ENCODE measurements at places on chromosomes 1 and 21.

DNA sequence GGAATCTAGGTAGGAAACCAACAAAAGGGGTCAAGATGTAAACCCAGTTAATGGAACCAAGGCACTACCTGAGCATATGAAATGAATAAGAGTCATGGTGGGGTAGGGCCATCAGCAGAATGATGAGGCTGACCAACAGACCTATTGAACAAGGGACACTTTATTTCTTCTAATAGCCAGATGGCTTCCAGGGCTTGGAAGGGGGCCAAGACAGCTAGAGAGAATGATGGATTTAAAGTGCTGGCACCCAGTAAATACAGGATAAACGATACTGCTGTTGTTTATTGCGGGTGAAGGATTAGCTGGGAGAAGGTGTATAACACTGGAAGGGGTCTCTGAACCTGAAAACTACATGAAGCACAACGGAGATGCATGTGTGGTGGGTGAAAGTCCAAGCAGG lies 15.6 kb downstream of the DDAH1 start:
- DNase-seq: peak; percentile 64

GRCh38 chr1:153773096-153773921 lies 1.9 kb upstream of the SLC27A3 start:
- no peak for DNase-seq

- no peak for DNase-seq
Measured at GRCh38 chr1:203520315-203520714, 26.4 kb downstream of the OPTC start.

DNA sequence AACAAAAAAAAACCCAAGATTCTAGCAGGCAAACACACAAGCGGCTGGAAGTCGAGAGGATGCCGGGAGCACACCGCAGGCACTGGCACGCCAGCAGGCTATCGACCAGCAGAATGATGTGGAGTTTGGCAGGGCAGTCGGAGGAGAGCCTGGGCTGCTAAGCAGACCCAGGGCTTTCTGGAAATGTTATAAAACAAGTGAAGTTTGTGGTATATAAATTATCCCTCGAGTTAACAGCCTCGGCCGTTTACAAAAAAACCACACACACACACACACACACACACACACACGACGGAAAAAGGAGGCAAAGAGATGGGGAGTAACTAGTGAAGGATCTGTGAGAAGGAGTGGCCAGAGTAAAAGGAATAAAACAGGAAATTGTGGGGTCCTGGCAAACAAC lies 87.2 kb upstream of the IVNS1ABP start:
- DNase-seq: no peak

DNA sequence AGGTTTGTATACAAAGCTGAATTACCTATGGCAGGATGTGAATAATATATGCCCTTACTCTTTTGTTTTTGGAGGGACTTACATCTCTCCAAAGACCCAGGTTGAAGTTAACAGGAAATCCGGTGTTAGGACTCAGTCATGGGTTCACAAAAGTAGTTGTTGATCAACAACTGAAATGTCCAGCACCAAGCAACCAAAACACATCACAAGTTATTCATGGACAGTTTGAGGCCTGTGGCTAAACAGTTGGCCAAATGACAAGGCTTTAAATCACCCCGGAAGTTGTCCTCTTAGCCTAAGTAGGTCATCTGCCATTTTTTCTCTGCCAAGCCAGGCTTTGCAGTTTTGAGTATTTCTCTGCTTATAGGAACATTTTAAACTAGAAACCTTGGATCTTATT lies 89.9 kb downstream of the CD247 start:
- no peak for DNase-seq

GRCh38 chr1:233333086-233333485 lies 5.6 kb downstream of the MAP3K21 start:
- no peak for DNase-seq

- no peak for DNase-seq
Measured at GRCh38 chr1:150620919-150621318, 8.5 kb downstream of the ENSA start.

- no peak for DNase-seq
Measured at GRCh38 chr21:44547656-44548331, 3.5 kb downstream of the KRTAP10-2 start.

GRCh38 chr21:28272272-28272992 lies 720.2 kb downstream of the LTN1 start:
- no peak for DNase-seq

DNA sequence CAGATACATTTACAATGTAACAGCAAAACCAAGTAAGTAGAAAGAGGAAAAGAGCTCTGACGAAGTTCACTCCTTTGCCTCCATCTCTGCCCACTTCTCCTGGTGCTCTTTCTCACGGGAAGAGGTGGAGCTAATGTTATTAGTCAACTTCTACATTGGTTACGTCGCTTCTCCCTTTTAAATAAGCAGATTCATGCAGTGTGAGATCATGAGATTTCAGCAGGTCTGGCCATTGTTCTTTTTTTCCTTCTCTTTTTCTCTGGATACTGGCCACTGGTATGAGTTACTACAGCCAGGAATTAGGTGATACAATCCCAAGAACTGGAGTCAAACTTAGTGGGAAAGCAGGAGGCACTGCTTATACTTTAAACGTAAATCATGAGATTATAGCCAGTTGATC lies 207.1 kb downstream of the AKT3 start:
- DNase-seq: no peak

DNA sequence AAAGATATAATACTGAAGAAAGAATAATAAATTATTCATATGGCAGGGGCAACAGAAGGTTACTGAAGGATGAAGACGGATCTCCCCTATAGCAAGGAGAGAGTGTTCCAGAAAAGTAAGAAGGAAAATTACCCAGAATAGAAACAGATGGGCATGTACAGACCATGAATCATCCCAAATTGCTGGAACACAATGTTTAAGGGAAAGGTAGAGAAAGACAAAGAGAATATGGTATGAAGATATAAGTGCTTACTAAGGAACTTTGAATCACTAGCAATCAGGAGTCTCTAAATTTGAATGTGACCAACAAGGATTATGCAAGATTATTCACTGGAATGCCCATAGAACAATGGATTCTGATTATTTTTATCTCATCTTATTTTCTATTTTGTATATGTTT lies 375.4 kb downstream of the COL11A1 start:
- no peak for DNase-seq

DNA sequence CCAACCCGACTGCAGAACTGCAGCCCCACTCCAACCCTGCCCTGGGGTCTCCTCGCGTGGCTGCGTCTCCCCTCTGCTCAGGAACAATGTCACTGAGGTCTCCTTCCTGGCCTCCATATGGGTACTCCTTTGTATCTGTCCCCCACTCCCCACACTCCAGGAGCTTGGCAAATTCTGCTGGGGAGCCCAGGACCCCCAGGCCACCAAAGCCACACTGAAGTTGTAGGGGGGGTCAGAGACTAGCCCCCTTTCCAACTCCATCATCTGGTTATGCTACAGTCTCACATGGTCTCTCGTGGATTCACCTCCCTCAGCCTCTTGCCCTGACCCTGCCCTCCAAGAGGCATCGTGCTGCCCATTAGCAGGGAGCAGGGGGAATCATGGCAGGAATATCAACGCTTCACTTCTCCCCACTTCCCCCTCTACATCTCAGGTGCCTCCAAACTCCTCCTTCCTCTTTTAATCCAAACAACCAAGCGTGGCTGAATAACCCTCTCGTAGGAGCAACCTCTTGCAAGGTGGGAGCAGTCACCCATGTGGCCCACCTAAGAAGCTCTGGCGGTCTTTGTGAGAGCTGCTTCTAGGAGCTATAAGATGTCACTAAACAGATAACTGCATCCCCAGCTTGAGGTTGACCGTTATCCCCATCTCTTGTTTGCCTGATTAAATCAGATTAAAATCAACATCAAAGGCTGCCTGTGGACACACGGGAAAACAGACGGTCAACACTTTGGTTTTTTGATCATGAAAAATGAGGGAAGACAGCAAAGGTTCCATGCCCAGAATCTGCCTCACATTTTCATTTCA lies 86.4 kb downstream of the MIS18A start:
- no peak for DNase-seq

DNA sequence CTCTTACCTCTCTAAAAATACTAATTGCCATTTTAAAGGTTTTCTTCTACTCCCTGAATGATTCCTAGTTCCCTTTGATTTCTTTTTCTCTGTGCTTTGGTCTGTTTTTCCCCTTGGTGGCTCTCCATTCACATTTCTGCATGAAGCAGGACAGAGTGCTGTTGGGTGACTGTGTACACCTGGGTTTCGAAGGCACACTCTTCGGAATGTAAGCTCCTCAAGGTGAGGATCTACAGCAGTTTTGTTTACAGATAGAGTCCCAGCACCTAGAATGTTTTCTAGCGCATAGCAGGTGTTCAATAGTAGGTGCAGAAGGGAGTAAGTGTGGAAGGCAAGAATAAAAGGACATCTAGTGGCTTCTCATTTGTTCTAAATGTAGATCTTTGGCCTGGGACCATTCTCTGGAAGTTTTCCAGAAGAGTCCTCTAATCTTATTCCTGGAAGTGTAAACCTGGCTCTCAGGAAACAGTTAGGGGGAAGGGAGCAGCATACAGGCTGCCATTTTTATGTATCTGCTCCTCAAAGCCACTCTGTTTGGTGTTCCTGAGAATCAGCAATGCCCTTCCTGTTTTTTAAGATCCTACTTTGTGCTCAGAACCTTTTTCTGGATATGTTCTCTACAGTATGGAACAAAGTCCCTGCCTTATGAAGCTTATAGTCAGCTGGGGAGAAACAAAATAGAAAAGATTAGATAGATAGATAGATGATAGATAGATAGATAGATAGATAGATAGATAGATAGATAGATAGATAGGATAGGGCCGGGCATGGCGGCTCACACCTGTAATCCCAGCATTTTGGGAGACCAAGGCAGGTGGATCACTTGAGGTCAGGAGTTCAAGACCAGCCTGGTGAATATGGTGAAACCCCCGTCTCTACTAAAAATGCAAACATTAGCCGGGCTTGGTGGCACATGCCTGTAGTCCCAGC lies 22.8 kb upstream of the EFNA1 start:
- DNase-seq: no peak

DNA sequence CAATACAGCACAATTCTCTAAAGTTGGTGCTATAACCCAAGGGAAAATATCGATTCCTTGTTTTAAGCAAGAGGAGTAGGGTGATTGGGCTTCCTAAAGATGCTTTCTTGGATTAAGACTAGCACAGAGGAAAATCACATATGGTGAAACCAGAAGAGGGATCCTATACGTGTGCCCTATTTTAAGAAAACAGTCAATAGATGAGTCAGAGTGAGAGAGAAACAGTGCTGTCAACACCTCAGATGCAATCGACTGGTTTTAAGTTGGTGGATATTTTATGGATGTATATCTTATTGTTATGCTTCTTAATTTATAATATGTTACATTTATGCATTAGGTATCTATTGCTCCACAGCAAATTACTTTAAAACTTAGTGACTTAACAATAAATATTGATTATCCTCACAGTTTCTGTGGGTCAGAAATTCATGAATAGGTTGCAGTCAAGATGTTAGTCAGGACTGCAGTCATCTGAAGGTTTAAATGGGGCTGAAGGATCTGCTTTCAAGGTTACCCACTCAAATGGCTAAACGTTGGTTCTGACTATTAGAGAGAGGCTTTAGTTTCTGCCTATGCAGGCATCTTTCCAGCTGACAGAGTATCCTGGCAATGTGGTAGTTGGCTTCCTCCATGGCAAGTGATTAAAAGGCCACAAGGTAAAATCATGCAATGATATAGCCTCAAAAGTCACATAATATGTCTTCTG lies 61.6 kb upstream of the DEPDC1 start:
- DNase-seq: no peak

DNA sequence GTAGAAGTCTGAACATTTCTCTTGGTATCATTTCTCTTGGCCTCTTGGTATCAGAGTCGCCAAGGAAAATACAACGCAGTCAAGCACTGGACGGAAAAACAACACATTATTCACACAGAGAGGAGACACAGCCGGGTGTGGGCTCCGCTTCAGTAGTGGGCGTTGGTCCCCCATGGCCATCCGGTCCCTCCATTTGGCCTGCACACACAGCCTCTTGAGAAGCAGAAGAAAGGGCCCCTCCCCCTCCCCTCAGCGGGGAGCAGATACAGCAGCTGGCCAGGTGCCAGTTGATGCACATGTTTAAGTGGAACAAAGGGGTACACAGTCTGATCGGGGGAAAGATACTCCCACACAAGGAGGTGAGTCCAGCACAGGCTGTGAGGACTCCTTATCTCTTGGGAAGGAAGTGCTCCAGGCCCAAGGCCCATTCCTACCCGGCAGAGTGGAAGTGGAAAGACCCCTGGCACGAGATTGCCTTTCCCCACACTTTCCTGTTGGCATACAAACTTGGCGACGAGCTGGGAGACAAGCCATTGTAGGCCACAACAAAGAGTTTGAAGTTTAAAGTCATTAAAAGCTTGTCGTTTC lies 311.3 kb downstream of the FAM72C start:
- no peak for DNase-seq

GRCh38 chr1:236494586-236495466 lies 29.0 kb upstream of the LGALS8 start:
- DNase-seq: no peak

DNA sequence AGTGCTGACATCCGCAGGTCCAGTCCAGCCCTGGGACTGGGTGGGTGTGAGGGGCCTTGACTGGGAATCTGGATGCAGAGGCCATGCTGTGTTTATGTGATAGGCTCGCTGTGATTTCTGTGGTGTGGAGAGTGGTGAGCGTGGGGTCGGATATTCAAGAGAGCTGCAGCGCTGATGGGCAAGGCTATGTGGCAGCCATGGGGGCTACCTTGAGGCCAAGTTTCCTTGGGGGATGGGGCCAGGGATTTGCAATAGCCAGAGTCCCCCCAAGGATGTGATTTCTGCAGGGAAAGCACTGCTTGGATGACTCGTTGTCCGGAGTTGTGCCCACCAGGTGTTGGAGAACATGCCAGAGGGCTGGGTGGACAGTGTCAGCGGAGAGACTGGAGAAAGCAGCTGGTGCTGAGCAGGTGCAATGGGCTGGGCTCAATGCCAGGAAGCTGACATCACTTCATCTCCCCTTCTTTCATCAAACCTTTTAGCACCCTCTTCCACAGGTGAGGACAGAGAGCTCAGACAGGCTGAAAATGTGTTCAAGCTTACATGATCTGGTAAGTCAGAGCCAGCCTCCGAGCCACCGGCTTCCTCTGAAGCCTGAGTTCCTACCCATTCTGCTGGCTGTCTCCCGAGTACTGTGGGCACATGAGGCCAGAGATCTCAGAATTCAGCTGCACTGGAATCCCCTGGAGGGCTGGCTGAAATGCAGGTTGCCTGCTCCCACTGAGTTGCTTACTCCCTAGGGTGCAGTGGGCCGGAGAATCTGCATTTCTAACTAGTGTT lies 132.9 kb downstream of the RHOU start:
- DNase-seq: peak; percentile 80

DNA sequence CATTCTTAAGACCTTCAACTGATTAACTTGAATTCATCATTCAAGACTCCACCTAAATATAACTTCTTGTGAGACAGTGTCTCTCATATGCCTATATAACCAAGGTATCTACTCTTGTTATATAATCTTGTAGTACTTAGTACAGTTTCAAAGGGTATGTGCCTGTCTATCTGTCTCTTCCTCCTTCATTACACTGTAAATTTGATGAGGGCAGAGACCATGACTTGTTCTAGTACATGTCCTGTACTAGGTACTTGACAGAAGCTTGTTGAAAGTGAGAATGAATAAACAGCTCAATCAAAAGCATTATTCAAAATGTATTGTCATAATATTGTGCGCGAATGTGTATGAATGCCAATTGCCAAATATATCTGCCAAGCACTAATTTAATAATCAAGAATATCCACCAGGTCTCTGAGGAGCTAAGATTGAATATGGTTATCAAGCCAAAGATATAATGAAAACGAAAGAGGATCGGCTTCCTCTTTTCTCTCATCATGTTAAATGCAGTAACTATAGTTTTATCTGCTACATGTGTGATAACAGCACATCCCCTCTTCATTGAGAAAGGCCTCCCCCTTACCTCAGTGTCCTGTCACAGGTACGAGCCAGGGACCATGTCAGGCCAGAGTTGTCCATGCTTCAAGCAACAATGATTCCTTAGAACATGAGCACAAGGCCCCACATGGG lies 117.3 kb downstream of the UCHL5 start:
- no peak for DNase-seq
